ENCODE measurements at places on chromosomes 12 and 14.

GRCh38 chr14:88241810-88242209 is 81.3 kb downstream of the KCNK10 start:
- no peak for DNase-seq

- DNase-seq = peak; percentile 79
Measured at GRCh38 chr12:20011200-20011599, 357.1 kb upstream of the PDE3A start.

- DNase-seq = no peak
Measured at GRCh38 chr14:48914382-48914781, 671.8 kb downstream of the RPS29 start.

GRCh38 chr12:41055875-41056577 is 132.1 kb upstream of the PDZRN4 start:
- DNase-seq = no peak

Measured in colonic mucosa (tissue), 4 donors.